ENCODE measurements at places on chromosomes 12 and 14.

DNA sequence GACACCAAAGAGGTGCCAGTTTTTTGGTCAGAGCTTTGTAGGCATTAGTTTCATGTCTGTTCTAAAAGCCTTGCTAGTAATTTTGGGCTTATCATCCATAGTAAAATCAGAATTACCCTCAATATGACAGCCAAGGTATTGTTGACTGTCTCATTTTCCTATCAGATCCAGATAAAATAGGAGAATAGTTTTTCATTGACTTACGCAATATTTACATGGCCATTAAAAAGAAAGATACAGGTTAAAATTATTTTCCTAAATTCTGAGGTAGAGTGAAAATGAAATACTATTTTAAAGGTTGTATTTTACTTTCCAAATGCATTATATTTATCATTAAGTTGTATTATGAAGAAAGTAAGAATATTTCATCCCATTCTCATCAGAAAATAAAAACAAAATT, 203.7 kb downstream of the LRFN5 start:
- no peak for DNase-seq

DNA sequence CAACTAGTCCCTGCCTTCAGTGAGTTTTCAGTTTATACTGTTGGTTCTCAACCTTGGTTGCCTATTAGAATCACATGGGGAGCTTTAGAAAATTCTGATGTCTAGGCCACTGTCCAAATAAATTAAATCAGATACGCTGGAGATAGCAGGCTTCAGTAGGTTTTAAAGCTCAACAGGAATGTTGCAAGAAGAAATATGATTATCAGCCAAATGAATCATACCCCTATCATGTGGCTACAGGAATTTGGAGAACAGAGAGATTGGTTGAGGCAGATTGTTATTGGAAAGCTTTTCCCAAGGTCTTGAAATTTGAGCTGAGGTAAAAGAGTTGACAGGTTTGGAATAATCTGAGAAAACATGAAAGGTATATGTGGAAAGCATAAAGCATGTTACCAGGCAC, 125.3 kb downstream of the WIF1 start:
- no peak for DNase-seq

- peak; percentile 22 for DNase-seq
Observed at GRCh38 chr14:25050269-25051150, 563 bp upstream of the STXBP6 start.

DNA sequence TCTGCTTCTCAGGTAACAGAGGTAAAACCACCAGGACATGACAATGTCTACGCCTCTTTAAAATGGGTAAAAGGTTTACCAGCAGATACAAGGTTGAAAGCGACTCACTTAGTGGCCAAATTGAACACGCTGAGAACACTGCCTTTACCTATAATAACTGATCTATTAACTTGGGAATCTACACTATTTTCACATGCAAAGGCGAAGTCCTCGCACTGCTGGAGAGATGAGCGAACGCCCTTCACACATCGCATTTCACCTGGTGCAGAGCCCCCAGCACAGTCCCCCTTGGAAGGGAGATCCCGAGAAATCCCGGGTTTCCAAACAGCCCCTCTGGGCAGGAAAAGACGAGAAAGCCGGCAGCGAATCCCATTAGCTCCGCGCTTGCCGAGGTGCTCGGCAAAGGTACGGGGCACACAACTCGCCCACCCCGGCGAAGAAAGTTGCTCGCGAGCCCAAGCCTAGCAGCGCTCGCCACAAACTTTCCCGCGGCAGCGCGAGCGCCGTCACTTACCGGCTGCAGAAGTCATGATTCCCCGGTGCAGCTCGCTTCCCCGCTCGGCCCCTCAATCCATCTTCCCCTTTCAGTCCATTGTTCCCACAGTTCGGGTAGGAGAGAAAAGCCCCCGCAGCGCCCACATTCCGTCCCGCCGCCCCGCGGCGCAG, 423 bp downstream of the FGD6 start:
- no peak for DNase-seq

GRCh38 chr12:128509170-128509569, 242.2 kb downstream of the TMEM132C start:
- no peak for DNase-seq

- no peak for DNase-seq
Observed at GRCh38 chr12:3207858-3208257, 130.7 kb downstream of the TSPAN9 start.

GRCh38 chr12:34599530-34600513, 577.5 kb downstream of the ALG10 start:
- DNase-seq, result no peak

DNA sequence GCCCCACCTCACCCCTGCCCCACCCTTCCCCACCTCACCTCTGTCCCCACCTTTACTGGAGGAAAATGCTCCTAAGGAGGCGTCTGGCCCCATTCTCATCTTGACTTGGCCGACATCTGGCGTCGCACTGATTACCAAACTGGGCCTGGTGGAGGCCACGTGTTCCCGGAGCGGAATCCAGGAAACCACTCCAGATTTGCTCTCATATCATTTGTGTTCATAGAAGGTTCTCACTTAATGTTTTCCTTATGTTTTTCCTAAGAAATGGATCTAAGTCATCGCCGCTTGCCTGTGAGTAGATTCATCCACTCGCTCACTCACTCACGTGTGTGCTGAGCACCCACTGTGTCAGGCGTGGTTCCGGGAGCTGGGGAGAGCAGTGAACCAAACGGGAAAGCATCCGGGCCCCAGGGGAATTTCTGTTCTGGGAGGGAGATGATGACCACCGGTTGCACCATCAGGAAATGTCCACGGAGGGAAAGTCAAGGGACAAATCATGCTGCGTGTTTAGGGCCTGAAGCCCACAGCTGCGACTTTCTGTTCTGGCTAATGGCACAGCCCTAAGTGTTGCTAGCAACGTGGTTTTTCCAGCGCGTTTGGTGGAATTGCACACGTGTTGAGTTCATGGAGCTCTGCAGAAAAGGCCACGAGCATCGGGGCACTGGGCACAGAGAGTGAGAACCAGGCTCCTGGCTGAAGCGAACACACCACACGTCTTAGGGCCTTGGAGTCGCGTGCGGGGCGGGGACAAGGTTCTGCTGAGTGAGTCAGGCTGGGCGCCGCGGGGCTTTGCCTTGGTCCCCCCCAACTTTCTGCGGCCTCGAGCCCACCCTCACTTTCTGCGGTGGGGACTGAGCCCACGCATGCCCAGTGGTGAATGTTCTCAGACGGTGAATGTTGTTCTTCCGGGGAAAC, 57.7 kb downstream of the ADGRD1 start:
- no peak for DNase-seq

- DNase-seq, result no peak
Observed at GRCh38 chr12:91774434-91774921, 371.2 kb downstream of the BTG1 start.

- DNase-seq, result no peak
Observed at GRCh38 chr12:51345681-51346080, 798 bp downstream of the CELA1 start.

GRCh38 chr14:60222820-60223219, 26.2 kb upstream of the PPM1A start:
- DNase-seq, result no peak

GRCh38 chr14:29459531-29459930, 468.1 kb downstream of the PRKD1 start:
- no peak for DNase-seq

GRCh38 chr12:124286414-124286813, 8.5 kb upstream of the RFLNA start:
- DNase-seq, result no peak

DNA sequence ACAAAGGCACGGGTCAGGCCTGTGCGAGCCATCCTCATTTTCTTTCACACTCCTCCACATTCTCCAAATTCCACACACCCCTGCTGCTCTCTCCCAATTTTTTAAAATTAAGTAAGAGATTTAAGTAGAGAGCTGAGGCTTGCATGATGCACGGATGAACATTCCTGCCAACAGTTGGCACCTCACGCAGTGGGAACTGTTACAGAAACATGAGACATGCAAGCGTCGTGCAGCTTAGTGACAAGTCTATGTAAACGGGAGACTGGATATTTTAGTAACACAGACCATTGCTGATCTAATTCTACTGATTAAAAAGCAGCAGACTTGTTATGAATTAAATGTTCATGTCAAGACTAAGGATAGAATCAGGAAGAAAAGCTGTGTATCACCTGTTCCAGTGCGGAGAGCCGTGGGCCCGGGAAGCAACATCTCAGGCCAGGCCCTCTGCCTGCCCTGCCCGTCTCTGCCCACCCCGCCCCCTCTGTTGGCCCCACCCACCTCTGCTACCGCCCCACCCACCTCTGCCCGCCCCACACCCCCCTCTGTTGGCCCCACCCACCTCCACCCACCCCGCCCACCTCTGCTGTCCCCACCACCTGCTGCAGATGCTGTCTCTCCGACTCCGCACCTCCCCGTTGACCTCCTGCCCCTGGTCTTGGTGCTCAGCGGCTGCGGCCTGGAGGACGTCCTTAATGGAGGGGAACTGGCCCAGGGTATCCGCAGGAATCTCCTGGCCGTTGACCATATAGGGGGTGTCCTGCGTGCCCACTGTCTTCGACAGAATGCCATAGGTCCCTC, 21.2 kb downstream of the GOLGA3 start:
- no peak for DNase-seq

GRCh38 chr14:24297190-24297964, 2.2 kb downstream of the DHRS1 start:
- DNase-seq, result no peak

- DNase-seq, result peak; percentile 63
Observed at GRCh38 chr12:49689237-49689636, 18.0 kb downstream of the FMNL3 start.

DNA sequence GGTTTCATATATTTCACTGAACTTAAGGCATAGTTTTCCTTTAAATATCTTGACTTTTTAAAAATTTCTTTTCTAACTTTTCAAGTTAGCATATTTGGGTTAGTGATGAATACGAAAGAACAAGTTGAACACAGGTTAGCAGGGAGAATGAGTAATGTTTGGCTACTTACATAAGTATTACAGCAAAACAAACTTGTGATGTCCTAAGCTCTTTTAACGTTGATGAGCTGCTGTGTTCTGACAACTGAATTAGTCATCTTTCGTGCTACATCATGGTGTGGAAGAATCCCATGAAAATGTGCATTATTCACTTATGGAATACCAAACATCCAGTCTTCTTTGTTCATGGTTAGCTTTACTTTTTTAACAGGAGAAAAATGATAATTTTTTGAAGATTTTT, 36.3 kb upstream of the PDZRN4 start:
- no peak for DNase-seq

- DNase-seq, result no peak
Observed at GRCh38 chr12:95206916-95207315, 10.4 kb downstream of the FGD6 start.

- DNase-seq, result no peak
Observed at GRCh38 chr12:49023812-49024211, 5.2 kb upstream of the PRKAG1 start.

- DNase-seq, result no peak
Observed at GRCh38 chr12:87227162-87227561, 802.0 kb downstream of the C12orf50 start.

DNA sequence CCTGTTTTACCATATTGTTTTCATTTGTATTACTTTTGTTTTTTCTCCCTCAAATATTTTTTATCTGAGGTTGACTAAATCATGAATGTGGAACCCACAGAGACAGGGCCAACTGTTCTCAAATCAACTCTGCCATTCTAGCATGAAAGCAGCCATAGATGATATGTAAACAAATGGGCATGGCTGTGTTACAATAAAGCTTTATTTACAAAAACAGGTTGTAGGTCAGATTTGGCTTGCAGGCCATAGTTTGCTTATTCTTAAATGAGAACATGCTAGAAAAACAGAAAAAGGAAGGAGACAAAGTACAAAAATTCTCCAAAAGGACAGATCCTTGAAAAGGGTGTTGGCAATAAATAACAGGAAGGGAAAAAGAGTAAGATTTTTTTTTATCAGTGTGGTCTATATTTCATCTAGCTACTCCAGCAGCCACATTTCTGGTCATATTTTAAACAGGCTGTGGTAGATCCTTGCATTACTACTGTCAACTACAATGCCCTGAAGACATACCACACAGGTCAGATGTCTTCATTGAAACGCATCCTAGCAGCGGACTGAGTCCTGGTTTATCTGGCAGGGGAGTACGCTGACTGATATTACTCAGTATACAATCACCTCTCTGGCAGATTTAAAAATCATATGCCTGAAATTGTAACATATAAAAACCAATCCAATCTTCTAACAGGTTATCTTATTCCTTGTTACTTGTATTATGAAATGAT, 42.9 kb downstream of the SPPL3 start:
- DNase-seq, result no peak

DNA sequence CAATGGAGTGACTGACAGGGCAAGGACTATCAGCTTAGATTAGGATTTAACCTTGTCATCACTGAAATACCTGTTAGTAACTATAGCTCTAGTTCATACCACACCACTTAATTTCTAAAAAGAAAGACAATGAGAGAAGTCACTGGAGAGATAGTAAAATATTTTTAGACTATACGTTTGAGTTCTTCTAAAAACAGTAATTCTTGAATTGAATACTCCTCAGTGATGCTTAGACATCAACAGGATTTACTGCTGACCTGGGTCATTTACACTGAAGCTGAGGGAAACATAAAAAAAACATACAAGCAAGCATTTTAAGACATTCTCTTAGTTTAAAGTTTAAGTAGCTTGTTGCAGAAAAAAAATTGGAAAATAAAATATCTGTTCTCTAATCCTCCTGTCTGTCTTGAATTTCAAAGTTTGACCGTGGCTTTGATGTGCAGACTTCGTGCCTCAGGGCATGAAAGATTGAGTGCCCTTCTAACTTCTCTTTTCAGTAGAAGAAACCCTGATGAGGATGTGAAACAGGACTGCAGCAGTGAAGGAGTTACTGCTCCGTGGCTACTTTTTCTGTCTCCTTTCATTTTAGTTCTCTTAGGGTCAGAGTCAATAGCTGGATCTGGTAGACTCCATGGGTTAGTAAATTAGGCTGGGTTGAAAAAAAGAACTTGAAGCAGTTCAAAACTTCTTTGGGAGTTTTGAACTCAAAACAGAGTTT, 172.2 kb downstream of the PTPRO start:
- DNase-seq, result no peak

- DNase-seq, result no peak
Observed at GRCh38 chr14:83827383-83827782, 1702.6 kb upstream of the FLRT2 start.

- no peak for DNase-seq
Observed at GRCh38 chr12:9034095-9034494, 44.7 kb downstream of the KLRG1 start.

GRCh38 chr12:120252071-120252906, 13.2 kb downstream of the PXN start:
- DNase-seq, result peak; percentile 61

DNA sequence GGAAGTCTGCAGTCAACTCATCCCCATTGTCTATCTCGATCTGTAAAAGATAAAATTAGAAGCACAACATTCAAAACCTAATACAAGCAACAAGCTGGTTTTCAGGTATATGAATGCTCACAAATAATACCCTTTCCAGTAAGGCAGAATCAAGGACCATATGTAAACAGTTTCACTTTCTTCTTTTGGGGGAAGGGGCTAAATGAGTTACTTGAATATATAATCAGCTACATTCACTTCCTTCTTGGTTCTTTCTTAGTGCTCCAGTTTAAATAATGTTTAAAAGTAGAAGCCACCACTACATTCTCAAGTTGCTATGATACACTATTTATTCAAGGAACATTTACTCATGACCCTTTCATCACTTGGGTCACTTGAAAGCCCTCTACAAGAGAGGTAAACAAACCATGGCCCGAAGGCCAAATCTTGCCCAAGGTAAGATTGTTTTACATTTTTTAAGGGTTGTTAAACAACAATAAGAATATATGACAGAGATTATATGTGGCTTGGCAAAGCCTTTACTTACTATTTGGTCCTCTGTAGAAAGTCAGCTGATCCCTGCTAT, 10.3 kb downstream of the TWF1 start:
- no peak for DNase-seq

Data from inflammatory macrophage treated with lipopolysaccharide for 1 hour (primary cell).